ENCODE measurements at places on chromosomes 11 and 22. TPM values are rescaled to one million over a fixed set of nuclear protein-coding genes. Genes with fewer than 3 reads are reported as not detected.

GRCh38 chr11:128830290-128831173, 36.6 kb downstream of the KCNJ1 start:
- DNase-seq, result no peak
- H3K27me3 ChIP-seq, result peaks cover 2% of the 10 kb centered on the region
- H3K27ac ChIP-seq, result peak overlapping the region; percentile 84
- H3K36me3 ChIP-seq, result no peaks in the 10 kb centered on the region
- peak overlapping the region; percentile 58 for H3K4me3 ChIP-seq

DNA sequence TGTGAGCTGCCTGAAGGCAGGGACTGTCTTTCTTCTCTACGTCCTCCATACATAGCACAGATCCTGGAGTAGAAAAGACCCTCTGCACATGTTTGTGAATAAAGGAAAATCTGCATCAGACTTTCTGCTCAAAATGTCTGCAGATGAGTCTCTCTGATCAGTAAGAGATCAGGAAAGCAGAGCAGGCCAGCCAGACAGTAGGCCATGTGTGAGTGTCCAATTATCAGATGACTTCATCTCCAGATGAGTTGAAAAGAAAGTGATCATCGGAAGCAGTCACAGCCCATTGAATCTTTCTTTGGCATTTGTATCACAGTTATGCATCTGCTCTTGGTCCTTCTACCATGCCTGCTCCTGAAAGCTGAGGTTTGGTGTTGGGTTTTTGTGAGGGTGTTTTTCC, 298.7 kb upstream of the NCAM1 start:
- H3K27me3 ChIP-seq, result peaks cover 6% of the 10 kb centered on the region
- H3K27ac ChIP-seq, result no peak overlapping the region
- no peaks in the 10 kb centered on the region for H3K36me3 ChIP-seq
- no peak for DNase-seq
- H3K4me3 ChIP-seq, result no peak overlapping the region
- no peaks in the 10 kb centered on the region for H3K4me1 ChIP-seq

GRCh38 chr11:107928767-107929507, 689 bp downstream of the RAB39A start:
- DNase-seq, result peak; percentile 21
- H3K4me3 ChIP-seq, result peak overlapping the region; percentile 73
- H3K27ac ChIP-seq, result no peak overlapping the region
- H3K36me3 ChIP-seq, result no peaks in the 10 kb centered on the region
- H3K27me3 ChIP-seq, result peaks cover 24% of the 10 kb centered on the region

- DNase-seq, result no peak
- H3K4me1 ChIP-seq, result peaks cover 6% of the 10 kb centered on the region
- H3K27me3 ChIP-seq, result no peaks in the 10 kb centered on the region
- no peak overlapping the region for H3K27ac ChIP-seq
These were observed 28.6 kb downstream of the FAM83F start for GRCh38 chr22:40023341-40023841.

GRCh38 chr11:94150704-94151685, 22.4 kb downstream of the PANX1 start:
- peaks cover 11% of the 10 kb centered on the region for H3K36me3 ChIP-seq
- H3K4me1 ChIP-seq, result peaks cover 56% of the 10 kb centered on the region
- DNase-seq, result no peak
- H3K27me3 ChIP-seq, result no peaks in the 10 kb centered on the region
- H3K27ac ChIP-seq, result no peak overlapping the region

GRCh38 chr22:43238526-43239006, 51.6 kb upstream of the TTLL12 start:
- no peaks in the 10 kb centered on the region for H3K27me3 ChIP-seq
- no peaks in the 10 kb centered on the region for H3K36me3 ChIP-seq
- no peak overlapping the region for H3K4me3 ChIP-seq
- no peak overlapping the region for H3K27ac ChIP-seq

DNA sequence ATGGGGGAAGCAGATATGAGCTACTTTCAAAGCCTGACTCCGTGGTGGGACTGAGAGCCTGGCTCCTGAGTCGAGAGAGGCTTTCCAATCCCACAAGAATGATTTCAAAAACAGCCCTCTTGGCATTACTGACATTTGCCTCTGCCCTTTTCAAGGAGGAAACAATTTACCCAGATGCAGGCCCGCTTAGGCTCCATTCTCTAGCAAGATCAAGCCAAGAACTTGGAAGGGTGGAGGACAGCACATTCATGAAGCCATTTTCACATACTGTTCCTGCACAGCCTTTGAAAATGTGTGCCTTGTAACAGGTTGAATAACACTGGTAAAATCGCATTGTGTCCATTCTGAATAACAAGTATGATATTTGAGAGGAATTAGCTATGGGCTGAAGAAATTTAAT, 58.2 kb upstream of the EED start:
- no peak overlapping the region for H3K4me3 ChIP-seq
- H3K27me3 ChIP-seq, result no peaks in the 10 kb centered on the region
- no peak for DNase-seq
- H3K4me1 ChIP-seq, result peaks cover 9% of the 10 kb centered on the region
- H3K36me3 ChIP-seq, result no peaks in the 10 kb centered on the region

DNA sequence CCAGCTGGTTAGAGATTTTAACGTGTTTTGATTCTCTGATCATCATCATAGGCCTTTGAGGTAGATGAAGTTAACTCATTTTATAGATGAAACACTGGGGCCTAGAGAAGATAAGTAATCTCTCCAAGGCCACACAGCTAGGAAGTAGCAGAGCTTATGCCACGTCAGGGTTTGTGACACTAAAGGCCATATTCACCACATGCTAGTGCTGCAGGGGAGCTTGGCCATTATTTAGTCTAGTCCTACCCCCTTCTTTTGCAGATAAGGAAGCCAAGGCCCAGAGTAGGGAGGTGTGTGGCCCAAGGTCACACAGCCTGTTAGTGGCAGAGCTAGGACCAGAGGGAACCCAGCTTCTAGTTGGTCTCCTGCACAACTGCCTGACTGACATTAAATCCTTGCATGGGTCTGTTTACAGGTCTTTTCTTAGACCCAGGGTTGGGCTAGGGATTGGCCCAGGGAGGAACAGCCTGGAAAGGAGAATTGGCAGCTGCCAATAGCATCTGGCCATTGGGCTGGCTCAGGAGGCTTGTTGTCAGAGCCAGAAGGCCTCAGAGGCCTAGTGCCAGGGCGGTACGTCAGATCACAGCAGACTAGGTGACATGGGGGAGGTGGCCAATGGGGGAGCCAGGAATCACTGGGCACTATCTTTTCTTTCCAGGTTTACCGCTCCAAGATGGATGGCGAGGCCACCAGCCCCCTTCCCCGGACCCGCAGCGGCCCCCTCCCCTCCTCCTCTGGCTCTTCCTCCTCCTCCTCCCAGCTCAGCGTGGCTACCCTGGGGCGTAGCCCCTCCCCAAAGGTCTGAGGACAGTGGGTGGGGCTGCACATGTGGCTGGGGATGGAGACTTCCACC, 36.0 kb downstream of the PHLDB1 start:
- no peak overlapping the region for H3K27ac ChIP-seq
- H3K36me3 ChIP-seq, result no peaks in the 10 kb centered on the region
- no peaks in the 10 kb centered on the region for H3K27me3 ChIP-seq
- H3K4me3 ChIP-seq, result no peak overlapping the region
- DNase-seq, result no peak

DNA sequence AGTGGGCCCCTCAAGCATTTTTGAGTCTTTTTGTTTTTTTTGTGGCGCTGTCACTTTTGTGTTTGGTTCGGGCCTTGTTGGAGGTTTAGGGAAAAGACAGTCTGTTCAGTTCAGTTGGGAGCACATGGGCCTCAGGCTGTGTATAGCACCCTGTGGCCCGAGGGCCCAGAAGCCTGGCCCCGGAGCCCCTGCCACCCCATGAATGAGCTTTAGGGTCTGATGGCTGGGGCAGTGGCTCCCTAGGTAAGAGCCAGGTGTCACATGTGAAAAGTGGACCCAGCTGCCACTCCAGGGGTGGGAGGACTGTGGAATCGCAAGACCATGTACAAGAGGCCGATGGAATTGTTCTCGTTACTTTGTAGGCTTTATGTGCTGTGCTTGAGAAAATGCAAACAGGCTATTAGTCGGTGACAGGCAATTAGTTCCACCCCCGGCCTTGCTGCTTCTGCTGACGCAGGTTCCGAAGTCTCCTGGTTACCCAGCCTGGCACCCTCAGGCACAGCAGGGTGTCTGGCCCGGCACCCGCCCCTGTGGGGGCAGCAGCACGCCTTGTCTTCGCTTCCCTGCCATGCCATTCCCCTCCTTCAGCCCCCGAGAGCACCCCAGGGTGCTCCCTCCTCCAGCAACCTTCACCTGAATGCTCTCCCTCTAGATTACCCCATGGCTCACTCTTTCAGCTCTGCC, 38.2 kb upstream of the PARVG start:
- peaks cover 17% of the 10 kb centered on the region for H3K36me3 ChIP-seq
- DNase-seq, result no peak
- no peaks in the 10 kb centered on the region for H3K27me3 ChIP-seq
- H3K4me3 ChIP-seq, result no peak overlapping the region
- H3K27ac ChIP-seq, result no peak overlapping the region

DNA sequence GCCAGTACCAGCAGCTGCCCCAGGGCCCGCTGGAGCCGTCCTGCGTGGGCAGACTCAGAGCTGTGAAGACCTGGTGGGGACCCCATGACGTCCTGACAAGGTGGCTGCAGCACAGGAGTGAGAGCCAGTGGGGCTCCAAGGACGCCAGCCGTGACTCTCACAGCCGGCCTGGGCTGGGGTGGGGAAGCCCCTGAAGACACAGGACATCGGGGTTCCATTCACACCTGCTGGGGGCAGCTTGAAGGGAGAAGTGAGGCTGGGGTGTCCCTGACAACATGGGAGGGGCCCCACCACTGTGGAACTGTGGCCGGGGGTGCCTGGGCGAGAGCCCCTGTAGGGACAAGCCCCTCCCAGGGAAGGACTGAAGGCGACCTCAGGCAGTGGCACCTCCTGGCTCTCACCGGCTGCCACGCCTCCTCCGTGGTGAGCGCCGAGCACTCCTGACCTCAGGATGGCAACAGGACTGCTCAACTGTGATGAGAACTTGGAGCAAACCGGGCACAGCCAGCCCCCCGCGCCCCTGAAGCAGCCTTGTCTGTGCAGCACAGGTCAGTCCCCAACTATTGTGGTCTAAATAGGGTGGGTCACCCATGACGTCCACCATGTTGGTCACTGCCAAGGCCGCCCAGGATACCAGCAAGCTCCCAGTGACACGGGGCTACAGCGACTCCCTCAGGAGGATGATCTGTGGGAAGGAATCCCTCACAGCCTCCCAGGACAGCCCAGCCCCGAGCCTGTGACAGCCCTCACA, 22.7 kb upstream of the IL17REL start:
- no peaks in the 10 kb centered on the region for H3K4me1 ChIP-seq
- no peak overlapping the region for H3K27ac ChIP-seq
- H3K27me3 ChIP-seq, result peaks cover 2% of the 10 kb centered on the region
- H3K4me3 ChIP-seq, result no peak overlapping the region
- no peak for DNase-seq

The OR8G1 gene
- total RNA-seq, result not detected

The CCDC87 gene
- 0.55 TPM for total RNA-seq

The OR52E5 gene
- not detected for total RNA-seq

The ART5 gene
- not detected for total RNA-seq

The KCNJ1 gene
- total RNA-seq, result not detected

The OR52I2 gene
- not detected for total RNA-seq

The DSCAML1 gene
- 0.37 TPM for total RNA-seq

The NRIP3 gene
- total RNA-seq, result 0.11 TPM

The SEC14L2 gene
- total RNA-seq, result 9.7 TPM

The ACTN3 gene
- not detected for total RNA-seq

Data from activated CD8-positive, alpha-beta T cell treated with anti-CD3 and anti-CD28 coated beads, Interleukin-2, amount 10 ng/mL, durations not matched to agents 7 days and 5 days (primary cell).